ENCODE measurements at places on chromosomes 12 and 14.

DNA sequence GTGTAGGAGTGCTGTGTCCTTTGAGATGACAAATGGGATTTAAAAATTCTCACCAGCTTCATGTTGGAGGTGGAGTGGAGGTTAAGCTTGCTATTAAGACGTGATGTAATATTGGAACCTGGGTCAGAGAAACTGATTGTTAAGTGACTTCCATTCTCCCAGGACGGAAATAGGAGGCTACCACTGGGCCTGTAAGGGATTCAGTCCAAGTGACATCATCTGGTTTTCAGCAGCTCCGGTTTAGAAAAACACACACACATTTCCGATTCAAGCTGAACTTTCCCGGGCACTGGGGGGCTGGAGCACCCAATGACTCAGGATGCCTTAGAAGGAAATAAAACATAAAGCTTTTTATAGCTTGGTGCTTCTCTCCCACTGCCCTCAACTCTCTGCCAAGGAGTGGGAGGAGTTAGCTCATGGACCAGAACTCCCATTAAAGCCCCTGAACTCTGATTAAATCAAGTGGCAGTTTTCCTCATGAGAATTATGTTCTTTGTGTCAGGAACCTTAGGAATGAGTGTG, 12.4 kb downstream of the CALM1 start:
- peak; percentile 78 for DNase-seq

DNA sequence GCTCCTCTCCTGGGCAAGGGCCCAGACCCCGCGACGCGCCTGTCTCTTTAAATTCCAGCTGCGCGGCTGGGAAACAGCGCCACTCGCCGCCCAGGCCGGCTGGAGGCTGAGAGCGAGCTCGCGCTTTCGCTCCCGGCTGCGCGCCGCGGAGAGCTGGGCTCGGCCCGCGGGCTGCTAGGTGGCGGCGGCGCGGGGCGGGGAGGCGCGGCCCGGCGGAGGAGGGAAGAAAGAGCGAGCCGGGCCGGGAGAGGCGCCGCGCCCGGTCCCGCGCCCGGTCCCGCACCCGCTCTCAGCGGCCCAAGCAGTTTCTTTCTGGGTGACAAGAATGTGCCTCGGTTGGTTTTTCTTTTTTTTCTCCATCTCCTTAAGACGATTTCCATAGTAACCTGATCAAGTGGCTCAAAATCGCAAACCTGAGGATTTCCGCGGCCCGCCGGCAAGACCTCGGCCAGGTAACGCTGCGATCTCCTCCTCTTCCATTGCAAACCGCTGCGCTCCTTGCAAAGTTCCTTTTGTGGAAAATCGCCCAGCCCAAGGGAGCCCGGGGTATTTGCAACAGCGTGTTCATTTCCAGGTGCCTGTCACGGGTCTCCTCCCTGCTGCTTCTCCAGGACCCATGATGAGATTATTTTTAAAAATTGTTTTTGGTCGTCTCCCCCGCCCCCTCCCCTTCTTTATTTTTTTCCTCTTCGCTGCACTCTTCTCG, 259.5 kb upstream of the E2F7 start:
- peak; percentile 90 for DNase-seq

- DNase-seq: no peak
Observed at GRCh38 chr14:98138666-98139065, 1133.3 kb downstream of the BCL11B start.

DNA sequence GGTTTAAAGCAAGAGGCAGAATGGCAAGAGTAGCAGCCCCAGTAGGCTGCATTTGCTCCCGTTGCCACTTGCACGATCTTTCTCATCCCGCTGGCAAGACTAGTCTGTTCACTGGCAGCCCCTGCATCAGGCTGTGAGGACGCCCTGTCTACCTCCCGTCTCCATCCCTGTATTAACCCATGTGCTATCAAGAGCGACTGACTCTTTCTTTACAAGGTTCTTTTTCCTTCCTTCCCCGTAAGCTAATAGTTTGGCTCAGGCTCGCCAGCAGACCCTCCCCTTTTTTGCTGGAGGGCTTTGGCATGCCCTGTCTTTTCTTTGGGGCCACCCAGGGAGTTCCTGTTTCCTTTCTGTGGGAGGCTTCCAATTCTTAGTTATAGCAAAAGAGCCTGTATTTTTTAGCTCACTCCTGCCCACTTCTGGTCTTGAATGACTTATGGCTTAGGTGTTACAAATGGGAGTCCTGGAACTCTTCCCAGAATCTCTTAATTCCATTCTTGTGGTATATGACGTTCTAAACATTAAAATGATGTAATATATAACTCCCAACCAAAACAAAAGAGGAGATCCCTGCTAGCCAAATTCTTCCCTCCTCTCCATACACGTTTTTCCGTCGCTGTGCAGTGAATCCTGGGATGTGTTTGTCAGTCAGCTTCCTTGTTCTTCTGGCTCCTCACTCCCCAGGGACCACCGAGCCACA, 149.0 kb downstream of the PRKCH start:
- peak; percentile 41 for DNase-seq

GRCh38 chr12:81626406-81626805, 132.7 kb downstream of the PPFIA2 start:
- DNase-seq: no peak

- no peak for DNase-seq
Observed at GRCh38 chr12:131759176-131759575, 48.3 kb downstream of the SFSWAP start.

DNA sequence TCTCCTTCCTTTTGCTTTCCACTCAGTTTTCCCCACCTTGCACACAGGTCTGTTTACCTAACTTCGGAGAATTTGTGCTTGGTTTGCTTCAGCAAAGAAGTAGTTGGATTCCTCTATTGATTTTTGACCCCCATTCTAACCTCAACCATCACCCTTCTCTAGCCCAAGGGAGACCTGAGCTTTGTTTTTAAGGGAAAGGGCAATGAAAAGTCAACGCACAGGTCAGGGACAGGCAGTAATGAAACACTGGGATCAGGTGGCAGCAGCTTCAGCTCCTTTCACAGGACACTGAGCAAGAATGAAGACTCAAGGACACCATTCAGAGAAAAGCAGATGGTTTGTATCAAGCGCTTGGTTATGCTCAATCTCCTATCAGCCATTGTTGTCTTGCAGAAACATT, 46.9 kb upstream of the KRR1 start:
- DNase-seq: no peak

DNA sequence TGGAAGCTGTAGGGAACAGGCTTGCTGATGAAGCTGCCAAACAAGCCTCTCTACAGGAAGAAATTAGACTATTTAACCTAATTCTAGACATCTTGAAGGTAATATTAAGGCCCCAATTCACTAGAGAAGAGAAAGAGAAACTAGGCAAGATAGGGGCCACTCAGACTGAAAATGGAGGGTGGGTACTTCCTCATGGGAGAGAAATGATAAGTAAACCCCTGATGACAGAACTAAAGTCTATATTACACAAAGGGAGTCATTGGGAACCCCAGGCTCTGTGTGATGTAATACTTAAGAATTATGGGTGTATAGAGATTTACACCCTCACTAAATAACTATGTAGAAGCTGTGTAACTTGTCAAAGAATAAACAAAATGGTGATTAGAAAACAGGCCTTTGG, 64.3 kb downstream of the APOBEC1 start:
- no peak for DNase-seq

- DNase-seq: no peak
Observed at GRCh38 chr14:83873669-83874068, 1656.3 kb upstream of the FLRT2 start.

DNA sequence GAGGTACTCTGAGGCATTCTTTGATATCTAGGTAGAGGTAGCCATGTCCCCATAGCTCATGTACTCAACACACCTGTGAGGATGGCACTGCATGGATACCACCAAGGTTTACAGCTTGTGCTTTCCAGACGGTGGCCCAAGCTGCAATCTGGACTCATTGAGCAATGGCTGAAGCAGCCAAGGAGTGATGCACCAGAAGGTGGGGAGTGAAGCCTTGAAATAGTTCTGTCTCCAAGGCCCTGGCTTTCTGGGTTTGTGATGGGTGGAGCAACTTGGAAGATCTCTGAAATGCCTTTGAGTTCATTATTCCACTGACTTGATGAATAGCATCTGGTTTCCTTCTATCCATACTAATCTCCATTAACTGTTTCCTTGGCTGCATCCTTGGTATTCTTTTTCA, 290.0 kb upstream of the NOVA1 start:
- DNase-seq: no peak

- no peak for DNase-seq
Observed at GRCh38 chr14:96203116-96203515, 1.5 kb upstream of the BDKRB2 start.

- DNase-seq: peak; percentile 43
Observed at GRCh38 chr14:61566537-61567225, 128.6 kb upstream of the HIF1A start.

DNA sequence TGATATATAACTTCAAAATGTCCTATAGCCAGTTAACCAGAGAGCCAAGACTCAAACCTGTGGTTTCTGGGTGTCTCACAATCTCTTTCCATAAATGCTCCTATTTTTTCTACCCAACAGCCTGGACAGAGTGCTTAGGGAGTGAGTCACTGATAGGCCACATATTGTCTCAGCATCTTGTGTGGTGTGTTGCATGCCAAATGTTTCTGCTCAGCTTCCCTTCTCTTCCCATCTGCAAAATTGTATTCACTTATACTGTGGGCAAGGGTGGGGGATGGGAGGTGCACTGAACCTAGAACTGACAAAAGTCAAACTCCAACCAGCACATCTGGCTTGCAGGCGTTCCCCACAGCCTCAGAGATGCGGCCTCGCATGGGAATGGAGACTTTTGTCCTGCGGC, 123.3 kb downstream of the KCNA5 start:
- DNase-seq: peak; percentile 81

GRCh38 chr14:92633274-92633616, 115.2 kb downstream of the LGMN start:
- peak; percentile 2 for DNase-seq

DNA sequence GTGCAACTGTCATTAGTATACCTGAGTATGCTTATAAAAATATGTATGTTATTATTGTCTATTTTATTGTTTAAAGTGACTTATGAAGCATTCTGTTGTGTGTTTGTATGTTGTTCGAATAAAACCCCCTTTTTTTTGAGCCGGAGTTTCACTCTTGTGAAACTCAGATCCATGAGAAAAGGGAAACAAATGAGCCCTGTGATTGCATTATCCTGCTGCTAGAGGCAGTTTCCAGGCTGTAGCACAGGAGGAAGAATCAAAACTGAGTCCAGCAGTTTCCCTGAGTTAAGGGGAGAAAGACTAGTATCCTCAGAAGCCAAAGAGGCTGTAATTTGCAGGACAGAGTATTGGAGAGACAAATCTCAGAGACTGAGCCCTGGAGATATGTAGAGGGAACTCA, 12.5 kb downstream of the SGPP1 start:
- DNase-seq: no peak

GRCh38 chr12:97017213-97017612, 110.2 kb downstream of the NEDD1 start:
- DNase-seq: no peak

DNA sequence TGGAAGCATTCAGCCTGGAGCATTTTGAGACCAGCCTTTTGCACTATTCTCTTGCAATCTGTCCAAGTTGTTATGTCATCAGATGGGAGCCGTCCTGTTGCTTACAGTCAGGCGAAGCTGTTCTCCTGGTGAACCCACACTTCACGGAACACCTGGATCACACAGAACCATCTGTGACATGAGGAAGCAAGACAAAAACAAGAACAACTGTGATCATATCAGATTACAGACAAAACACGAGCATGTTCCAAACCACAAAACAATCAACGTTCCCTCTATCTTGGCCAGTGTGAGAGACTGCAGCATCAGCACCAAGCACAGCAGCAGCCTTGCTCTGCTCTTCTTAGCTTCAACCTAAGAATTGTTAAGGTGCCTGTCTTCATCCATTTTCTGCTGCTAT, 180.5 kb upstream of the SFSWAP start:
- DNase-seq: no peak

- DNase-seq: no peak
Observed at GRCh38 chr14:50874757-50875156, 2.9 kb downstream of the ABHD12B start.

- no peak for DNase-seq
Observed at GRCh38 chr14:95352481-95352880, 32.8 kb upstream of the CLMN start.

GRCh38 chr12:27554421-27555186, 30.6 kb downstream of the PPFIBP1 start:
- DNase-seq: peak; percentile 47

- no peak for DNase-seq
Observed at GRCh38 chr12:13199592-13199991, 3.1 kb downstream of the EMP1 start.

DNA sequence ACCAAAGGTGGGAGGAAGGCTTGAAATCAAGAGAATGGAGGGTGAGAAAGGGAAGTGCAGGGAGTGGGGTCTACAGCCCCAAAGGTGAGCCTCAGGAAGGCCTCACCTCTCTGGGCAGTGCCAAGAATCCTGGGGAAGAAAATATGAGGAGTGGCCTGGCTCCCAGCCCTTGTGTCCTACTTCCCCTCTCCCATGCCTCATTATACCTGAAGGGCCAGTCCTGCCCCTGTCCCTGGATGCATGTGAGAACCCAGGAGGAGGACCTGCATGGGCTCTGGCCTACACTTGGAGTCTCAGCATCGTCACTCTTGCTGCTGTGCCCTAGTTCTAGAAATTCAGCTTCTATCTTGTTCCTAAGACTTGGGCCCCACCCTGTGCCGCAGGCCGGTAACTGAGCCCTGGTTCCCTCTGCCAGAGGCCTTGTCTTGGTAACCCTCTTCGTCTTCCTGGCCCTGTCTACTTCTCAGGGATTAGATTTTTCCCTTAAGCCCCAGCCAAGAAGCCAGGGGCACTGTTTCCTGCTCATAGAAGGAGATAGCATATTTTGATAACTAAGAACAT, 10.9 kb upstream of the MYH7 start:
- DNase-seq: no peak

GRCh38 chr14:72781561-72782508, 112.1 kb downstream of the DPF3 start:
- DNase-seq: peak; percentile 61

GRCh38 chr14:21257394-21257909, 11.8 kb downstream of the HNRNPC start:
- no peak for DNase-seq

DNA sequence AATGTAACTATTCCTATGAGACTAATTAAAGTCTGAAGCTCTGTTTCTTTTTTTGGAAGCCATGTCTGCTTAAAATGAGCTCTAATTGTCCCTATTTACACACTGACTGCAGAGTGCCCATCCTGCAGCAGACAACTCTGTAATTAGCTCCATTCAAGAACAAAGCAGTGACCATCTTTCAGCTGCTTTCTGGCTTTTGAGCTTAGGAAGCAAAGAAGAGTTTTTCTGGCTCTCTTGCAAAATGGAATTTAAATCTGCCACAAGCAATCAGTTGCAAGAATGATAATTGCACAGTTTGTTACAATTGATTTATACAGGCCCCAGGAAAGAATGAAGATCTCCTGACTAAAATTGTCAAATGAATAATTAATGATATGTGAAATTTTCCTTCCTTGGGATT, 83.4 kb downstream of the GAS2L3 start:
- DNase-seq: no peak

- no peak for DNase-seq
Observed at GRCh38 chr12:5656836-5657235, 224.9 kb downstream of the NTF3 start.

GRCh38 chr12:41228066-41228820, 40.1 kb downstream of the PDZRN4 start:
- DNase-seq: no peak

- DNase-seq: no peak
Observed at GRCh38 chr14:65772921-65773574, 360.5 kb downstream of the FUT8 start.

- DNase-seq: peak; percentile 66
Observed at GRCh38 chr14:32560209-32560857, 231.2 kb downstream of the AKAP6 start.
